Ovary (tissue), 10 donors: ENCODE measurements at places on chromosomes 7 and 10. TPM values are rescaled to one million over a fixed set of nuclear protein-coding genes. Genes with fewer than 3 reads are reported as not detected.

The MLXIPL gene
- total RNA-seq = 0.71 TPM

The KNDC1 gene
- 15.1 TPM for total RNA-seq

The GPR26 gene
- total RNA-seq = not detected

The TAS2R5 gene
- 3.7 TPM for total RNA-seq

The PRKG1 gene
- total RNA-seq = 15.7 TPM

The PRF1 gene
- 1.1 TPM for total RNA-seq

The GNAT3 gene
- total RNA-seq = not detected

The WNT16 gene
- 0.12 TPM for total RNA-seq

The NPC1L1 gene
- total RNA-seq = 0.11 TPM

The CHN2 gene
- total RNA-seq = 17.9 TPM

The ADAM8 gene
- total RNA-seq = 4.4 TPM

The LRWD1 gene
- total RNA-seq = 14.6 TPM

The STAG3 gene
- total RNA-seq = 2.3 TPM

The LEP gene
- total RNA-seq = 0.15 TPM
